Activated CD4-positive, alpha-beta T cell treated with anti-CD3 and anti-CD28 coated beads, Interleukin-2, amount 50 U/mL, for 16 hours (primary cell): ENCODE measurements at places on chromosomes 6 and 20.

- DNase-seq: no peak
Measured at GRCh38 chr6:135707426-135707825, 144.1 kb upstream of the PDE7B start.

GRCh38 chr20:36173451-36173933 lies 19.0 kb downstream of the EPB41L1 start:
- no peak for DNase-seq

- DNase-seq: no peak
Measured at GRCh38 chr6:154757352-154758050, 24.3 kb downstream of the SCAF8 start.

DNA sequence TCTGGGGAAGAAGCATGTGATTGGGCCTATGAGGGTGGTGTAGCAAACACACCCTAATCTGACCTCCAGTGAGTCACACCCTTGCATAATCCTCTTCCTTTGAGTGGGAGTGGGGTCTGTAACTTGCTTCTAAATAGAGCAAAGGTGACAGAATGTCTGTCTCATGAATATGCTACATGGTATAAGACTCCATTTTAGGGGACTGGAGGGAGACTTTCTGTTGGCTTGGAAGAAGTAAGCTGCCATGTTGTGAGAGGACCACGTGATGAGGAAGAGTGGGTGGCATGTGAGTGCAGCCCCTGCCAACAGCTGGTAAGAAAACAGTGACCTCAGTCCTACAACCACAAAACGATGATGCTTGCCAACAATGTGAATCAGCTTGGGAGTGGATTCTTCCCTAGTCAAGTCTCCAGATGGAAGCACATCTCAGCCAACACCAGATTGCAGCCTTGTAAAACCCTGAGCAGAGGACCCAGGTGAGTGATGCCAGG lies 3.7 kb downstream of the AK9 start:
- DNase-seq: no peak

- DNase-seq: no peak
Measured at GRCh38 chr6:79694156-79694555, 63.0 kb downstream of the SH3BGRL2 start.

DNA sequence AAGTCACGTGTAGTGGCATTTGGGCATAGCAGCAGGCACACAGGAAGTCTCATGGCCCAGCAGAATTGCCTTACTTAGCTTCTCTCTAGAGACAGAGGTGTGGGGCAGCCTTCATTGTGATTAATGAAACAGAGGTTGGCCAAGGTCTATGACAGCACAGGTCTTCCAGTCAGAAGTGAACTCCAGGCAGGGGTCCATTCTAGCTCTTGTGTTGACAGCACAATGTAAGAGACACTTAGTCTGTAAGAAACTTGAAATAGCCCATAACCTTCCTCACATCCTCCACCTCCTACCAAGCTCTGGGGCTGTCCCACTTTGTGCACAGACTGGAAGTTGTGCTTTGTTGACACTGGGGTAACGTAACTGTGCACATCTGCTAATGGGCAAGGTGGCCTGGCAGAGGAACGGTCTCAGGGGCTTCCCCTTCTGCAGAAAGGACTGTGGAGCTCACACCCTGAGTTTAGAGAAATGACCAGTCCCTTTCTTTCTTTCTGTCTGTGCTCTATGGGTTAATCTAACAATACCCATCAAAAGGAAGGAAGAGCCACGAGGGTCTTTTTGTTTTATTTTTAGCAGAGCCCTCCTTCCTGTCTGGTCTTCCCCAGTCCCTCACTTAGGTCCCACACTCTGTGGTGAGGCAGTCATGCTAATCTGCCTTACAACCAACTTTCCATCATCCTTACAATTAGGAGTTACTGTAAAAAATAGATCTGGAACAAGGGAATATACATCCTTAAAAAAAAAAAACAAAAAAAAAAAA lies 35.6 kb upstream of the TAGAP start:
- no peak for DNase-seq

DNA sequence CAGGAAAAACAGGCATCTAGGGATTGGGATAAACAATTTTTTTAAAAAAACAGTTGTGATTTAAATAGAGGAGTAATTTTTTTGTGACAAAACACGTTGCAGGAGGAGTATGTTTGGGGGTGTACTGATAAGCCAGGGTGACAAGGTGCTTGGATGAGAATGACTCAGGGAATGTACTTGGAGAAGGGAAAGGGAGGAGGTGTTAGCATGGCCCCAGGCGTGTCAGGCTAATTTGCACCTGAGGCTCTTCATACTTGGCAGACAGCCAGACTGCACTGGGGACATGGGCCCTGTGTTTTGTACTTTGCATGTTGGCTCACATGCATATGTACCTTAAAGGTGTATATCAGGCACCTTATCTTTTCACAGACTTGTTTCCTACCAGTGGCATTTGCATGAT lies 22.8 kb downstream of the PANK2 start:
- DNase-seq: no peak

- DNase-seq: peak; percentile 14
Measured at GRCh38 chr6:28634761-28635546, 109.3 kb downstream of the GPX5 start.

GRCh38 chr20:38073307-38074071 lies 39.9 kb downstream of the RPRD1B start:
- DNase-seq: peak; percentile 41

DNA sequence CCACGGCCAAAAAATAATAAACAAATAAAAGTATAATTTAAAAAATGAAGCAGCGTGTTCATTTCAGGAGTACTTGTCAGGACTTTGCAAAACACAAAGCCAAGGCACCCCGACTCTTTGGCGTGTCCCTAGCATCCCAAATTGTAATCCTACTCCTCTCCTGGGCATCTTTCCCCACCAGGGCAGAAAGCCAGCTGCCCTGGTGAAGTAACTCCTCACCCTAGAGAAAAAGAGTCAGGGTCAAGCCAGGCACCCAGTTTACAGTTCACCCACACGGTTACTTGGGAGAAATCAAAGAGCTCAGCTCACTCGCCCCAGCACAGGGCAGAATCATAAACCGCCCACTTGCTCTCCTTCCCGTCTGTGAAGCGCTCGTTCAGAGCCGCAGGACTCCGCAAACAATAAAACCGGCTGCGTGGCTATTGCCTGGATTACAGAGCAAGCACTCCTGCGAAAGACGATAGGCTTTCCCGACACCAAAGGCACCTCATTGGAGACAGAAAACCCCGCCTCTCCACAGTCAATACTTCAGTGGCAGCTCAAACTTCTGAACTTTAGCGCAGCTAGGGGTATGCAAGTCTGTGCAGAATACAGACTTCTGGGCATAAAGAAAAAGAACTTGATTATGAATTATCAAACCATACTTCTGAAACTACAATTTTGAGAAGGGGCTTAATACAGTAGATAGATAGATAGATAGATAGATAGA lies 73.0 kb upstream of the NHSL1 start:
- no peak for DNase-seq

DNA sequence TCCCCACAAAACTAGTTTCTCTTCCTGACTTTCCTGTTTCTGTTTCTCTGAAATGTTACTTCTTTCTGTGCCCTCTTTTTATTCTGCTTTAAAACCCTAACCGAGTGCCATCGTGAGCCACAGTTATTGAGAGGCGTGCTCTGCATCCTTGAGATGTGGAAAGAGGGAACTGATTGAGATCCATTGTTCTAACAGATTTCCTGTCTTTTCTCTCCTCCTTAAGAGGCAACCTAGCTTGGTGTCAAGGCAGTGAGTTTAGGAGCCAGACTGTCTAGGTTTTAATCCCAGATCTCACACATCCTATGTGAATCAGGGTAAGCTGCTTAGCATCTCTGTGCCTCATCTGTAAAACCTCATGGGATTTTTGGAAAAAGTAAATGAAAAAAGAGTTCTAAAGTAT lies 57.5 kb downstream of the SNX9 start:
- no peak for DNase-seq

GRCh38 chr6:18424201-18424600 lies 37.1 kb downstream of the RNF144B start:
- DNase-seq: no peak

- DNase-seq: no peak
Measured at GRCh38 chr6:147390909-147391536, 117.5 kb upstream of the SAMD5 start.

- no peak for DNase-seq
Measured at GRCh38 chr6:47633141-47633540, 65.2 kb upstream of the ADGRF4 start.

- DNase-seq: no peak
Measured at GRCh38 chr20:45294003-45294368, 12.7 kb upstream of the RBPJL start.

GRCh38 chr6:25070547-25071366 lies 135.0 kb upstream of the RIPOR2 start:
- DNase-seq: peak; percentile 85

GRCh38 chr6:139112146-139112545 lies 22.7 kb upstream of the HECA start:
- DNase-seq: no peak

DNA sequence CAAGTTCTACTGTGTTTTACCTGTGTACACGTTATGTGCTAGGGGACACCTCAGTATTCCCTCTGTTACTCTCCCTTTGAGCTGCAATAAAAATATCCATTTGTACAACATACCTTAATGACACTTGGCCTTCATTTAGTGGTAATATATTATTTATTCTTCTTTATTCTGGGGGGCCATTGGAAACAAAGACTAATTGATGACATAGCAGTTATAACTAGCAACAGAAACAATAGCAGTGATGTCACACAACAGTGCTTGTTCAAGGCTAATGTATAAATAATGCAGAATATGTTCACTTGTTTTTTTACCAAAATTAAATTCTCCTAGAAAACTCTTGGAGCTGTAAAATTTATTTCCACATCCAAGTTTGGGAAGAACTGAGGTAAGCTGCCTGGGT lies 92.2 kb upstream of the FAM83B start:
- DNase-seq: no peak

- DNase-seq: no peak
Measured at GRCh38 chr20:23334111-23334510, 16.5 kb upstream of the NXT1 start.

- peak; percentile 90 for DNase-seq
Measured at GRCh38 chr20:35699127-35699956, at the start of the genes NFS1 and ROMO1. NFS1 (minus strand) TSS chr20:35699352; CDS start chr20:35699288, 64 bp downstream. ROMO1 (plus strand) TSS chr20:35699405; CDS start chr20:35699633, 228 bp downstream.

GRCh38 chr6:44696099-44696498 lies 308.6 kb downstream of the CDC5L start:
- DNase-seq: no peak

DNA sequence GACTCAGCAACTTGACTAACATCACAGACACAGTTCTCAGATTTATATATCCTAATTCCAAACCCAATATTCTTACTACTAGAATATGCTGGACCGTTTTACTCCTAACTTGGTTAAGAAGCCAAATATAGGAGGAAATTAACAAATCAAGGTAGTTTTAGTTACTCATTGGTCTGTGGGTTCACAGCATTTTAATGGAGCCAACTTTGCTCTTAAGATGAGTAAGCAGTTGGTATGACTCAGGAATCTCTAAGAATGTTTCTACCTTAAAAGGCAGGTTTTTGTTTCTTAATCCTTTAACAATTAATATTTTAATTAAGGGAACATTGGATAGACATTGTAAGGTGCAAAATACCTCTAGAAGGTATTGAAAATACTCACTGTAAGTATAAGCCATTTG lies 31.6 kb downstream of the OPRM1 start:
- no peak for DNase-seq

DNA sequence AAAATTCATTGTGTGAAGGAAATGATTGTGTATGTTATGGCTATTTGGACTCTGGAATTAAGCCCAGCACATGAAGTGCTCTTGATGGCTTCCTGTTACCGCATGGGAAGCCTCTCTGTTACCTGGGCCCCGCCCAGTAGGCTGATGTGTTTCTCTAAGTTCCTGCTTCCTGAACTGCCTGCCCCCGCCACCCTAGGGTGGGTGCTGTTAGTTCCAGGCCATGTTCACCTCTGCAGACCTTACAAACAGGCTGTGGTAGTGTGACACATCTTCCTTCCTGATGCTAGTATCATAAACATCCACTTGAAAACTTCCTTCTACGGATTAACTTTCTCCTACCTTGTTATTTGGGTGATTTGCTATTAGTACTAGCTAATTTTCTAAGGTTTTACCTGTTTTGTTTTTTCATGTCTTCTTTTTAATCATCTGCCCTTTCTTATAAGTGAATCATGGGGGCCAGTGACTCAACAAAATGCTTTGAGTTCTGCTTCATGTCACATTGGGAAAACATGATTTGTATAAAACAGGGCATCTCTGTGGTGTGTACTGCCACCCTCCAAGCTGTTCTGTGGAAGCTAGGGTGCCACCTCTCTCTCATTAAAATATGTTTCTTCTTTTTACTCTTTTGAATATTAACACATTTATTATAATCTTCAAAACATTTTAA lies 40.6 kb downstream of the SH3BGRL2 start:
- DNase-seq: peak; percentile 32

DNA sequence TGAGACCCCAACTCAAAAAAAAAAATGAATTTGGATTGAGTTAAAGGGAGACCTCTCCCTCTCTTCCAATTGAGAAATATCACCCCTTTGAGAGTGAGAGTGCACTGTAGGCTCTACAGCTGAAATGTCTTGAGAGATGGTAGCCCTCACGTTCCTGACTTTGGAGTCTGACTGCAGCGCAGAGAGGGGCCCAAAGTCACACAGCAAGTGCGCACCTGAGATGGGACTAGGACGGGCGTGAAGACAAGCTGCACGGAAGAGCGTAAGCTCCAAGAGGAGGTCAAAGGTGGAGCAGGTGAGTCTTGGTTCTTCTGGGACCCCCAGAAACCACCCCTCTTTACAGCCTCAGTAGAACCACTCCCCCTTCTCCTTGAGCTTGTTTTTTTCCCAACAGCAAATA lies 643 bp downstream of the SLA2 start:
- no peak for DNase-seq

DNA sequence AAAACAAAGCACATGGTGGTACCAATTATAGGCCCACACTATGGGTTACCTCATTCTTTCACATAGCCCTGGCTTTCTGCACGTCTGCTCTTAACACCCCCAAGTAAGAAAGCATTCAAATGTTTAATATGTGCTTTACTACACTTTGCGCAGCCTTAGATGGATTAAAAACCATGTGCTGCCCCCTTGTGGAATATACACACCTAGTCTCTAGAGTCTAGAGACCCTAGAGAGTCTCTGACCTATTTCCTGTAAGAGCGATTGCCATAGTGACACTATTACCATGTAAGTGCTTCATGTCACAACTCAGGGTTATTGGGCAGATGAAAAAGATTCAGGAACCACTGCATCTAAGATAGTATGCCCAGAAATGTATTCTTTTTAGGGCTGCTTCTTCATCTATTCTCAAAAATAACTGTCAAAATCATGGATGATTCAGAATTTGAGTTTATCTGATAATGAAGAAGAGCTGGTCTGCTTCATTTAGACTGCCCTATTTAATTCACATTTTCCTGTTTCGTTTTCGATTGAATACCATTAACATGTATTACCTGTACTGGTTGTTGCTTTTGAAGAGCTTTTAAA lies 186.3 kb downstream of the ADGB start:
- DNase-seq: peak; percentile 66

- DNase-seq: no peak
Measured at GRCh38 chr6:140879946-140880345, 1252.8 kb upstream of the GJE1 start.
